ENCODE measurements at places on chromosomes 2 and 18.

DNA sequence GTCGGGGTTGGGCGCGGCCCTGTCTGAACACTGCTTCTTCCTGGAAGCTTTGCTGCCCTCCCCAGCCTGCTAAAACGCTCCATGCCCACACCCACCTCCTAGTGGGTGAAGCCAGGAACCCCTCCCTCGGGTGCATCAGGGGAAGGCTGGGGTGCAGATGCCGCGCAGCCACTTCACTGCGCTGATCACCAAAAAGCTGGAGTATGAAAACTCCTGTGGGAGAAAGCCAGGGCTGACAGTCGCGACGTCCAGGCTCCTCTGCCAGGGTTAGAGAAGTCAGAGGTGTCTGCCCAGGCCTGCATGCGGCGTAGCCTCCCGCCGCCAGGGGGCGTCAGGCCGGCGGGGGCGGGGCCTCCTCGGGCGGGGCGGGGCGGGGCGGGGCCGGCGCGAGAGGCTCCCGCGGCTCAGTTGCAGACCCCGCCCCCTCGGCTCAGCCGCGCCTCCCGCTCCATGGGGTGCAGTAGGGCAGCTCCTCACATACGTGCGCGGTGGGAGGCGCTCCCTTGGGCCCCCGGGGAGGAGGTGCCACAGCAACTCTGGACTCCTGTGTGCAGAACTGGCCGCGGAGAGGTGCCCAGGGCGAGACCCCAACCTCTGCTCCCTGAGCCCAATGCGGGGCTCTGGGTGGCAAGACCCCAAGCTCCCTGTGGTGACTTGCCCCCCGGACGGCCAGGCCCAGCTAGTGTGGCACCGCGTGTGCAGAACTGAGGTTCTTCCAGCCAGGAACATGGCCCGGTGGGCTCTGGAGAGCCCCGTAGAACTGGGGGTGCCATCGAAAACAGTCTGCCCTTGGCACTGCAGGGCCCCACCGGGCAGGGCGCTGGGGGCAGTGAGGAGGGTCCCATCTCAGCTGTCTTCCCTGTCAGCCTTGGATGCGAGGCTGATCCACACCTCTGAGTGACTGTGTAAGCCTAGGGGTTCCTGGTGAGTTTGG, 1.8 kb upstream of the RNPEPL1 start:
- peak; percentile 95 for DNase-seq

GRCh38 chr2:28322981-28323396, 69.7 kb upstream of the FOSL2 start:
- no peak for DNase-seq

DNA sequence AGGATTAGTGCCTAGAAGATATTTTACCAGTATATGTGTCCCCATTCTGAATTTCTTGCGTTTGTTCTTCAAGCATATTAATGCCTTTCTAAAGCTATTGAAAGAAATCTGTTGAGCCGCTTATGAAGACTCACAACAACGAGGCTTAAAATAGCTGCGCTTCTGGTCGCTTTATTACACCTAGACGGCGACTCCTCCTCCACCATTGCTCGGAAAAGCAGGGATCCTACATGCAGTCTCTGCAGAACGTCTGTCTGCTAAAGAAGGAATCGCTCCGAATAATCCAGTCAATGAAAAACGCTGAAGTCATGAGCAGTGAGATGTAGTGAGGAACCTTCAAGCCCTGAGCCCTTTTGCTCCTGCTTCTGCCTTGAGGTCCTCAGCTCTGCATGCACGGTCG, 94.8 kb upstream of the ZNF516 start:
- no peak for DNase-seq

DNA sequence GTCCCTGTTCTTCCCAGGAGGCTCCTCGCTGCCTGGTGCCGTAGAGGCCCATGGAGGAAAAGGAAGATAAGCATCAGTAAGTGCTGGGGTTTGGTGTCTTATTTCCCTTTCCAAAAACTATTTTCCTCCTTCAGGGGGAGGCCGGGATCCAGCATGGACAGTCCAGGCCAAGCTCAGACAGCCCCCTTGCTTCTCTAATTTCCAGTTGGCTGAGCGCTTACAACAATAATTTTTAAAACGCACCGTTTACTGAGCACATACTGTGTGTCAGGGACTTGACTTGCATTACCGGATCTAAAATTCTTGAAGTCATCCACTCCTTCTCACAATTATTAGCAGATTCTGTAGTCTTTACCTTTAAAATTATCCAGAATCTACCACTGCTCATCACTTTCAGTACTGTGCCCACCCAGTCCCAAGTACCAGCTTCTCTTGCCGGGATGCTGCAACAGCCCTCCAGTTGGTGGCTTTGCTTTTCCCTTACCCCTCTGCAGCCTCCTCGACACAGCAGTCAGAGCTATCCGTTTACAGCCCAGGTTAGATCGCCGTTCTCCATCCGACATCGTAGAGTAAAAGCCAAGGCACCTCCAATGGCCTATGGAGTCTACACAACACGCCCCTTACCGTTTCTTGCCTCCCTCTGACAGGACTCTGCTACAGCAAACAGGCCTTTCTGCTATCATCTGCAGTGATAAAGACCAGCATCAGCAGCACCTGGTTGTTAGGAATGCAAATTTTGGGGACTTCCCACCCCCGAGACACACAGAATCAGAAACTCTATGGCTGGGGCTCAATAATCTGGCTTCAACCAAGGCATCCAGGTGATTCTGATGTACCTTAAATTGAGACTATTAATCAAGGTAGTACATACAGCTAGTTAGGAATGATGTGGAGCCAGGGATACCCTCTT, 75.2 kb upstream of the TSPYL6 start:
- peak; percentile 14 for DNase-seq

- DNase-seq: no peak
These were observed 150.3 kb upstream of the ST6GAL2 start for GRCh38 chr2:107036293-107036692.
